ENCODE measurements at places on chromosomes 2 and 18.

- no peak for DNase-seq
Measured at GRCh38 chr2:160993654-160994061, 166.6 kb upstream of the TANK start.

DNA sequence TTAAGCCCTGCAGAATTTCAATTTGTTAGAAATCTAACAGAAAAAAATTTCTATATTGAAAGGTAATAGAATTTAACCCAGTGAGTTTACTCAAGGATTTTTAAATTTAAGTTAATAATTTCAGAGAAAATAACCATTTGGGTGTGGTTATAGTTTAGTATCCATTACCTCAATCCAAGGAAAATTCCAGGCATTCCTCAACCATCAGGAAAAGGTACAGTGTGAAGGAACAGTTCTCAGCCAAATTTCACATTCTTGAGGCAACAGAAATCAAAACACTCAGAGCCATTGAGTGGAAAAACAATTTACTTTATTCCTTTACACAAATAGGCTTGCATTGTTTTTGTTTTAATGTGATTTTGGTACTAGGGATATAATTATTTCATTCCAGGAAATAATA, 45.6 kb downstream of the ONECUT2 start:
- DNase-seq: no peak

DNA sequence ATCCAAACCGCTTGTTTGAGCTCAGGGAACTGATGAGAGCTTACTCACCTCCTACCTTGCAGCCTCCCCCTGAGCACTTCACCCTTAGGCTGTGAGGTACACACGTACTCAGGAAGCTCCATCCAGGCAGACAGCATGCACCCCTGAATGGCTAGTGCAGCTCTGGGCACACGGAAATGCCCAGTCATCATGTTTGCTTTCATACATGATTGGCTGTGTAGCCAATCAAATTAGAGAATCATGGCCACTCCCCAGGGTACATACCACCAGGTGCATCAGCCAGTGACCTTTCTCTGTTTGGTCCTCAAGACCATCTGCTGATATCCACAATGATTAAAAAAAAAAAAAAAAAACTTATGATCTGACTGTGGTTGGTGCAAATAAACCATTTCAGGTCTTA, 42.1 kb downstream of the RNF152 start:
- DNase-seq: no peak

DNA sequence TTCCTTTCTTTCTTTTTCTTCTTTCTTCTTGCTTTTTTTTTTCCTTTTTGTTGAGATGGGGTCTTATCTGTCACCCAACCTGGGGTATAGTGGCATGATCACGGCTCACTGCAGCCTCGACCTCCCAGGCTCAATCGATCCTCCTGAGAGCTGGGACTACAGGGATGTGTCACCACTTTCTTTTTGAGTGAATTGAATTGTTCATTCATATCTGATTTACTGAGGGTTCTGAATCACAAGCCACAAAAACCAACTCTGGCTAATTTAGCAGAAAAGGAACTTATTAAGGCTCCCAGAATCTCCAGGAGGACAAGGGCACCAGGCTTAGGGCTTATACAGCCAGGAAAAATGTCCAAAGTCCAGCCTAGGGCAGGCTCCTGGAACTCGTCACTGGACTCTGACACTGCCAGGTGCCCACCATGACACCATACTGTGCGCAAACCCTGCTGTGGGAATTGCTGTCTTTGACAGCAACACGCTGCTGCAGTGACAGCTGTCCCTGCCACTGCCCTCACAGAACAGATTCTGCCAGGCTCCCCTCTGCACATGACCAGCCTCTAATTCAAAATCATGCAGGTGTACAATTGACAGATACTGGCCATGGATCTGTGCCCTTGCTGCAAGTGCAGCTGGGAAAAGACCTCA, 42.9 kb upstream of the EML6 start:
- no peak for DNase-seq

DNA sequence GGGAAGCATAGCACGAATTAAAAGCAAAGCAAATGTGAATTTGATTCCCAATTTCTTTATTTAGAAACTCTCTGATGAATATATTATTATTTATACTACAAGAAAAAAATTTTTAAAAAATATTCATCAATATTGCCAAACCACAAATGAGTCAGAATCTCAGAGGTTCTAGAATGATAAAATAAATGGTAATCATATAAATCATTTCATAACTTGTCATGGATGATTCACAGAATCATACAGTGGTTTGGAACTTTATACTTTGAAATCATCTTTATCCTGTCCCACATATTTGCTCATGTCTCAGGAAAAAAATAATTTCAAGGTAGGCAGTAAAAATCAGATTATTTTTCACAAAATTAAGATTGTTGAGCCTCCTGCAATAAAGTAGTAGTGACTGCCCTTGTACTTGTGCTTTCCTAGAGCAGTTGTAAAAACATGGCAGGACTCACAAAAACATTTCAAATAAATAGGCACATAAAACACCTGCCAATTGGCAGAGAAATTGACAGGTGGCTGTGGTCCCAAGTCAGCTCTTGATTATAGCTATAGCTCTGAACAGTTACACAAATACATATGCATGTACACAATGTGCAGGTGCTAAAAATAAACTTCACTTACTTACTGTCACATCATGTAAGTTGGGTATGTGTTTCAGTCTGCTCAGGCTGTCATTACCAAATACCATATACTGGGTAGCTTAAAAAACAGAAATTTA, 273.9 kb upstream of the SESTD1 start:
- DNase-seq: no peak

DNA sequence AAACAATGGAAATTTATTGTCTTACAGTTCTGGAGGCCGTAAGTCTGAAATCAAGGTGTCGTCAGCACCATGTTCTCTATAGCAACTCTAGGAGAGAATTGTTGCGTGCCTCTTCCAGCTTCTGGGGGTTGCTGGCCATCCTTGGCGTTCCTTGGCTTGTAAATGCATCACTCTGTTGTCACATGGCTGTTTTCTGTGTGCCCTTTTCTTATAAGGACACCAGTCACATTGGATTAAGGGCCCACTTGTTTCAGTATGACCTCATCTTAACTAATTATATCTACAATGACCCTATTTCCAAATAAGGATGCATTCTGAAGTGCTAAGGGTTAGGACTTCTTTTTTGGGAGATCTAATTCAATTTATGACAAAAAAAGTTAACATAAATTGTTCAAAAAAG, 1.4 kb upstream of the PLEK start:
- DNase-seq: no peak

GRCh38 chr18:6255886-6256285, 158.8 kb downstream of the L3MBTL4 start:
- no peak for DNase-seq

- no peak for DNase-seq
Measured at GRCh38 chr2:204662956-204663355, 117.7 kb downstream of the PARD3B start.

DNA sequence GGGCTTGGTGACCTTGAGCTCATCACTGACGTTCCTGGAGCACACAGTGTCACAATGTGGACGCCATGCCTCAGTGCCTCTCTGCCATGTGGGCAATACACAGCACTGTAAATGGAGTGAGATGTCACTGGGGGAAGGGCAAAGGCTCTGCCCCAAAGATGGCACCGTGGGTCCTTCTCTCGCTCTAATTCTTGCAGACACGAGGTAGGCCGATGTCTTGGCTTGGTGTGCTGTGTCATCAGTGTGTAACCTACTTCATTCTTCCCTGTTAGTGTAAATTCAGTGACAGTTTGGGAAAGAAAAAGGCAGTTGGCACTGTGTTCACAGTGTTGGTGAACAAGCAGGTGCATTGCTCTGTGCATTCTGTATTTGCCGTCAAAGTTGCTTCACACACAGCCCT, 309.3 kb upstream of the MYT1L start:
- DNase-seq: no peak

DNA sequence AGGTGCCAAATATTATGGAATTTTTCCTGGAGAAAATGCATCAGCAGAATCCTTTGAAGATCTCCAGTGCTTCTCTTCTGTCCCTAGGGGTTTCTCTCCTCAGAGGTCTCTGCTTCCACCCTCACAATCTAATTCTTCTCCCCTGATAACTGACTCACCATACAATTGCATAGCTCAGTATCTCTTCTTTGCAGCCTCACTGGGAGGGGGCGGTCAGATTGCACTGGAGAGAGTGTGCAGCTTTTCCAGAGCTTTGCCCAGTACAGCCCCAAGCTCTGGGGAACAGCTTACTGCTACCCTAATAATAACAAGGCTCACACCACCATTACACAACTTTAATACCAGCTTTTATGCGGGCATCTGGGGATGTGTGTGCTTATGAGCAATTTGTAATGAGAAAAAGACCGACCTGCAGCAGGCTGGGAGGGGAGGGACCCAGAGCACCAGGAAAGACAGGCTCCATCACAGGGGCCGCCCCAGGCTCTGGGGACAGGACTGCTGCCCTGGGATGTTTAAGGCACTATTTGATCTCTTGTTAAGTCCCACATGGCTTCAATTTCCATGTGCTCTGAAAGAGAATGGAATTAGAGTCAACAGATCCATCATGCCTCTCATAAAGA, 276.6 kb upstream of the SIX2 start:
- DNase-seq: no peak

- DNase-seq: no peak
Measured at GRCh38 chr18:35051641-35052377, 10.6 kb downstream of the MAPRE2 start.

DNA sequence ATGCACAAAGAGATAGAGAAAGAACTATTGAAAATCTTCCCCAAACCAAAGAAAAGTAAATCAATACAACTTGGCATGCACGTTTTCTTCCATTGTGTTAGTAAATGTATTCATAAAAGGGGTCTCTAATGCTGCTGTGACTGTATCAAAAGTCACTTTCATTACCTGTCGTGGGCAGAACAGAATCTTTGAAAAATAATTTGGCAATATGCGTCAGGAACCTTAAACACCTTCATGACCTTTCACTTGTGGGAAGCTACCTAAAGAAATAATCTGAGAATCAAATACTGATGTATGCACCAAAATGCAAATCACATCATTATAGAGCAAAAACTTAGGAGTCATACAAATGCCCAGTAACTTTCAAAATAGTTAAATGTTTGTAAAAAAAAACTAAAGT, 105.3 kb downstream of the ARL4C start:
- no peak for DNase-seq

DNA sequence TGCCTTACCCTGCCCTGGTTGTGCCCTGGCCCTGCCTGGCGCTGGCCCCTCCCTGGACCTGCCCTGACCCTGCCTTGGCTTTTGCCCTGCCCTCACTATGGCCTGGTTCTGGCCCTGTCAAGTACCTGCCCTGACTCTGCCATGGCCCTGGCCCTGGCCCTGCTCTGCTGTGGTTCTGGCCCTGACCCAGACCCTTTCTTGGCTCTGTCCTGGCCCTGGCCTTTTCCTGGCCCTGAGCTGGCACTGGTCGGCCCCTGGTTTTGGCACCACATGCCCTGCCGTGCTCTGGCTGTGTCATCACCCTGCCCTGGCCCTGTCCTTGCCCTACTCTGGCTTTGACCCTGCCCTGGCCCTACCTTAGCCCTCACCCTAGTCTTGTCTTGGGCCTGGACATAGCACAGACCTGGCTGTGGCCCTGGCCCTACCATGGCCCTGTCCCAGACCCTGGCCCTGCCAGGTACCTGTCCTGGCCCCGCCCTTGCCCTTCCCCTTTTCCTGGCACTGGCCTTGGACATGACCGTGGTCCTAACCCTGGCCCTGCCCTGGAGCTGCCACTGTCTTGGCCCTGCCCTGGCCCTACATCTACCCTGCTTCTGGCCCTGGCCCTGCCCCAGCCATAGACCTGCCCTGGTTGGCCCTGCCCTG, 4.8 kb upstream of the ANKRD62 start:
- DNase-seq: no peak

DNA sequence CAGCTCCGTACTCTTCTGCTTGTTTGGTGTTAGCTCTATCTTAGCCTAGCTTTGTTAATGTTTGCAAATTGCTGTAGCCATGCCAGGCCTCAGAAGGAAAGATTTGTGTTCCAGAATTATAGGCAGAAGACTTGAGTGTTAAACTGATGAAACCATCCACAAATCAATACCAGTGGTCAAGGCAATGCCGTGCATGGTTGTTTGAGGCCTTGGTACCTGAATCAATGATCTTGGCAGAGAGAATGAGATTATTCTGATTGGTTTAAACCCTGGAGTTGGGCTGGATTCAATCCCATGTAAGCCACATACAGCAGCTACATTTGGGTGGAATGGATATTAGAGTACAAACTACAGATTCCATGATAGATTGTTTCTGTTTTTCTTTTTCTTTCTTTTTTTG, 4.9 kb downstream of the HADHB start:
- DNase-seq: no peak

DNA sequence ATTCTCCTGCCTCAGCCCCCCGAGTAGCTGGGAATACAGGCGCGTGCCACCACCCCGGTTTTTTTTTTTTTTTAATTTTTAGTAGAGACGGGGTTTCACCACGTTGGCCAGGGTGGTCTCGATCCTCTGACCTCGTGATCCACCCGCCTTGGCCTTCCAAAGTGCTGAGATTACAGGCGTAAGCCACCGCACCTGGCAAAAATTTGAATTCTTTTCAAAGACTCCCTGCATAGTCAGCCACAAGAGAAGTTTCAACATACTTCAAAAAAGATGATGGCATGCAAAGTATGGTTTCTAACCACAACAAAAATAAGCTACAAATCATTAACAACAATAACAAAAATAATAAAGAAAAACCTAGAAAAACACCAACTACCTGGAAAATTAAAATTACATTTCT, 22.0 kb downstream of the HYCC2 start:
- no peak for DNase-seq

- DNase-seq: no peak
Measured at GRCh38 chr2:236972491-236973342, 113.0 kb upstream of the COPS8 start.

DNA sequence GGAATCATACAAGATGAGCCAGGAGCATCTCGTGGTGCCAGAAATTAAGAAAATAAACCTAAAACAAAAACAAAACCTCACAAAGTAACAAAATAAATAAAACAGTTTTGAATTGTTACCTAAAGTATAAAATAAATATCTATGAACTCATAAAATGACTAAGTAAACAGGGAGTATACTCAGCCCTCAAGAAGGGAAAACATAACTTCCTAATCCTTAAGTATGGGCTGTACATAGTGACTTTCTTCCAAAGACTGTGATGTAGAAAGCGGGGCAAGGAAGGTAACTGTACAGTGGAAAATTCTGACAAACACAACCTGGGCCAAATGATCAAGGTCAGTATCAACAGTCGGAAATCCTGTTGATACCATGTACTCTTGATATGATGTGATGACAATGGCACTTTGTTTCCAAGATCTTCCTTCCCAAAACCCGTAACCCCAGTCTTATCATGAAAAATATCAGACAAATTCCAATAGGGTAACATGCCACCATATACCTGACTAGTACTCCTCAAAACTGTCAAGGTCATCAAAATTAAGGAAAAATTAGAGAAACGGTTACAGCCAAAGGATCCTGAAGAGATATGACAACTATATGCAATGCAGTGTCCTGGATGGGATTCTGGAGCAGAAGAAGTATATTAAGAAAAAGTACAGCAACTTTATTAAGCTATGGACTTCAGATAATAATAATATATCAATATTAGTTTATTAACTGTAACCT, 76.0 kb upstream of the XIRP2 start:
- DNase-seq: no peak

Data from G401 (cell line).